Neural progenitor cell (in vitro differentiated cells): ENCODE measurements at places on chromosomes 12 and 14.

GRCh38 chr14:54348923-54349620, 47.7 kb upstream of the CDKN3 start:
- DNase-seq, result no peak

DNA sequence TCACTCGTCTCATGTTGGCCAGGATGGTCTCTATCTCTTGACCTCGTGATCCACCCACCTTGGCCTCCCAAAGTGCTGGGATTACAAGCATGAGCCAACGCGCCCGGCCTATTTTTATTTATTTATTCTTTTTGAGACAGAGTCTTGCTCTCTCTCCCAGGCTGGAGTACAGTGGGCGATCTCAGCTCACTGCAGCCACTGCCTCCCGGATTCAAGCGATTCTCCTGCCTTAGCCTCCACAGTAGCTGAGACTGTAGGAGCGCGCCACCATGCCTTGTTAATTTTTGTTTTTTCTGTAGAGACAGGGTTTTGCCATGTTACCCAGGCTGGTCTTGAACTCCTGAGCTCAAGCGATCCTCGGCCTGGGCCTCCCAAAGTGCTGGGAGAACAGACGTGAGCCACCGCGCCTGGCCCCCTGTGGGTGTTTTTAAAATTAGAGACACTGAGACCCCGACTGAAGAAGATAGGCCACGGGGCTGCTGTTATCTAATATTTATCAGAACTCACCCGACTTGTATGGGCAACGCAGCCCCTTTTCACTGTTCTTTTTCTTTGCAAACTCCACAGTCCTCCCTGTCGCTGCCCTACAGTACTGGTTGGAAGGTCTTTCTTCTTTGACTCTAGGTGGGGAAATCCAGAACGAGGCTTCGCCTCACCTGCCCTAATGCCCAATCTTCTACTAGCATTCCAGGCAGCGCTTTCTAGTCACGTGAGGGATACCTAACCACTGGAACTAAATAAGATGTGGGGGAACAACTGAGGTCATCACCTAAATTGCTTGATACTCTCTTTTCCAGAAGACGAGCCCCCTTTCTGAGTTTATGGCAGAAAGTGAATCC, 1.4 kb upstream of the GABARAPL1 start:
- no peak for DNase-seq

- DNase-seq, result no peak
Measured at GRCh38 chr12:10025236-10025635, 5.2 kb upstream of the CLEC9A start.

GRCh38 chr12:87704374-87704773, 324.8 kb downstream of the C12orf50 start:
- DNase-seq, result no peak

DNA sequence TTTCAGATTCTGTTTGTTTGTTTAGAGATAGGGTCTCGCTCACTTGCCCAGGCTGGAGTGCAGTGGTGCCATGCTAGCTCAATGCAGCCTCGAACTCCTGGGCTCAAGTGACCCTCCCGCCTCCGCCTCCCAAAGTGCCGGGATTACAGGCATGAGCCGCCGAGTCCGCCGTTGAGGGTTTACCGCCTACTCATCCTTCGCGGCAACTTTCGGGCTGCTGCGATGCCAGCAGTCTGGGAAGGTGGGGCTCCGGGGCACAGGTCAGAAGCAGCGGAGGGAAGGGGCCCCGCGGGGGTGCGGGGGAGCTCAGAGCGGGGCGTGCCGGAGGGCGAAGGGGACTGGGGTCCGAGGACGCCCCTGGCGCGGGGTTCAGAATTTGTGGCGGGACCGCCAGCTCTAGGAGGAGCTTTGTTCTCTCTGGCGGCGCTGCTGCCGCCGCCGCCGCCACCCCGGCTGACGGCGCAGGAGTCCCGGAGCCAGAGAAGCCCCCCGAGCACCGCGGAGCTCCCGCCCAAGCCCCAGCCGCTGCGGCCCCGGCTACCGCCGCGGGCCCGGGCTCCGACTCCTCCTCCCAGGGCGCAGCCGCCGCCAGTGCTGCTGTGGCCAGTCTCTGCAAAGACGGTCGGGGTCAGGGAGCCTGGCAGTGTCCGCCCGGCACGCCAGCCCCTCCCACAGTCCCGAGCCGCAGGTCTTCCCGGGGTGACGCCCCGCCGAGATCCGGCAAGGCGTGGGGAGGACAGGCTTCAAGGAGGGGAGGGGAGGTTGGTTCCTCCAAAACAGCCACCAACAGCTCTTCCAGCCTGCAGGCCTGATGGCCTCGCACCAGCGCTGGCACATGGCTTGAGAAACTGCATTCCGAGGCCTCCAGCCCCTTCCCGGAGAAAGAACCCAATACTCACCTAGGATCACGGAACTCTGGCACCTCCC, 10.9 kb upstream of the KRT77 start:
- peak; percentile 77 for DNase-seq

DNA sequence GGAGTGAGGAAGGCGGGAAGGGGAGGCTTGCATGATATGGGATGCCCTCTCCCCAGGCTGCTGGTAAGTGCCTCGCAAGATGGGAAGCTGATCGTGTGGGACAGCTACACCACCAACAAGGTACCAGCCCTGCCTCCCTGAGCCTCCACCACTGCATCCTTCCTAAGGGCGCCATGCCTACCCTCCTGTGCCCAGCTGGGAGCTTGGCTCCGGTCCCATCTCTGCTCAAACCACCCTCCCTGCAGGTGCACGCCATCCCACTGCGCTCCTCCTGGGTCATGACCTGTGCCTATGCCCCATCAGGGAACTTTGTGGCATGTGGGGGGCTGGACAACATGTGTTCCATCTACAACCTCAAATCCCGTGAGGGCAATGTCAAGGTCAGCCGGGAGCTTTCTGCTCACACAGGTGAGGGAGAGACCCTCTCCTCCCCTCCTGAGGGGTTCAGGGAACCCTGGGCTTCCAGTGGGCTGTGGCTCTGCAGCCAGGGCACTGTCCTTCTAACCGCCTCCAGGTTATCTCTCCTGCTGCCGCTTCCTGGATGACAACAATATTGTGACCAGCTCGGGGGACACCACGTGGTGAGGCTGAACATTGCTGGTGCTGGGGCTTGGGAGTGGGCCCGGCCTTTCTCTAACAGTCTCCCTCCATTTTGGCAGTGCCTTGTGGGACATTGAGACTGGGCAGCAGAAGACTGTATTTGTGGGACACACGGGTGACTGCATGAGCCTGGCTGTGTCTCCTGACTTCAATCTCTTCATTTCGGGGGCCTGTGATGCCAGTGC, 2.6 kb downstream of the GNB3 start:
- DNase-seq, result peak; percentile 37

DNA sequence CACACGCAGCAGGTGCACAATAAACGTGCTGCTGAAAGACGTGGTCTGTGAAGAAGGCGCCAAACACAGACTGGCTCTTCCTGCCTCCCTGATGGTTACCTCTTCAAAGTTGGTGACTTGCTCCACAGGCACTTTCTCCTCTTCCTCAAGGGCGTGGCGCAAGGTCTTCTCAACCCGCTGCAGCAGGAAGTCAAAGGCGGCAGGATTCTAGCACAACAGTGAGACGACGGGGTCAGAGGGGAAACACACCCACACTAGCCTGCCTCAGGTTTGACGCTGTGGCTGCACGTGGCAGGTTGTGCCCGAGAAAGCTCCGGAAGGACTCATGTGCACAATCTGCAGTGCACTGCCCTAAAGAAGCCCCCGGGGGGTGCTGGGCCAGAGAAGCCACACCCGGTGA, 15.0 kb downstream of the POLE start:
- DNase-seq, result no peak

- DNase-seq, result no peak
Measured at GRCh38 chr14:50233166-50233950, 2.0 kb upstream of the SOS2 start.
